ENCODE measurements at places on chromosomes 11 and 22.

GRCh38 chr22:43078522-43078921 is 10.7 kb downstream of the TTLL1 start:
- DNase-seq = no peak

DNA sequence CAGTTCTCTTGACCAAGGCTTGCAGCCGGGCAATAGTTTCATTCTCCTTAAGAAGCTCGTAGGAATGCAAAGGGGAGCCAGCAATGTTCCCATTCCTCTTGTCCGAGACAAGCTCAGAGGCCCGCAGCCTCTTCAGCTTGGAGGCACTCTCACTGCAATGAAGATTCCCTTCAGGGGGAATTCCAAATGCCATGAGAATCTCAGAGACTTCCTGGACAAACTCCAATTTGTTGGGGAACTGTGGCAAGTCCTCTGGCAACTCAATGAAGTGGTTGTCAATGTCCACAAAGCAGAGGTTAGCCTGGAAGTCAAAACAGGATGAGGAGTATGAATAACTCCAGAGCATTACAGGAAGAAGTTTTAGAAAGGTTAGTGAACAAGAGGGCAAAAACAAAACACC is 84.4 kb downstream of the DENND5A start:
- DNase-seq = no peak

- no peak for DNase-seq
These were observed 72.0 kb downstream of the ARHGAP42 start for GRCh38 chr11:100759106-100759505.

DNA sequence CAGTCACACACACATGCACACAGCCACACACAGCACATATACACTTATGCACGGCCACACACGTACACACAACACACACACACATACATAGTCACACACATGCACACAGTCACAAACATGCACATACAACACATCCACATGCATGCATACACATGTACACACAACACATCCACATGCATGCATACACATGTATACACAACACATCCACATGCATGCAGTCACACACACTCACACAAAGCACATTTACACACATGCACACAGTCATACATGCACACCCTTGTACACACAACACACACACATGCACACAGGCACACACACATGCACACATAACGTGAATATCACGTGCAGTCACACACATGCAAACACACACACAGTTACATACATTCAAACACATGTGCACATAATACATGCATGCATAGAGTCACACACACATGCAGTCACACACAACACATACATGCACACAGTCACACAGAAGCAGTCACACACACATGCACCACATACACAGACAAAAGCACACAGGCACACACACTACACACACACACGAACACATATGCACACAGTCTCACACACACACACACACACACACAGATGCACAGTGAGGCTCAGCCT is 18.8 kb downstream of the IFITM10 start:
- DNase-seq = no peak

- DNase-seq = no peak
These were observed 59.1 kb upstream of the ANO5 start for GRCh38 chr11:22133776-22134175.

Data from CMK (cell line).